Activated CD4-positive, alpha-beta T cell treated with anti-CD3 and anti-CD28 coated beads for 4 hours (primary cell): ENCODE measurements at places on chromosomes 1 and 21.
A peak's percentile ranks its signal among the peaks of the same experiment; 100 is the strongest.

- DNase-seq, result no peak
Measured at GRCh38 chr1:83090195-83090594, 908.7 kb downstream of the TTLL7 start.

DNA sequence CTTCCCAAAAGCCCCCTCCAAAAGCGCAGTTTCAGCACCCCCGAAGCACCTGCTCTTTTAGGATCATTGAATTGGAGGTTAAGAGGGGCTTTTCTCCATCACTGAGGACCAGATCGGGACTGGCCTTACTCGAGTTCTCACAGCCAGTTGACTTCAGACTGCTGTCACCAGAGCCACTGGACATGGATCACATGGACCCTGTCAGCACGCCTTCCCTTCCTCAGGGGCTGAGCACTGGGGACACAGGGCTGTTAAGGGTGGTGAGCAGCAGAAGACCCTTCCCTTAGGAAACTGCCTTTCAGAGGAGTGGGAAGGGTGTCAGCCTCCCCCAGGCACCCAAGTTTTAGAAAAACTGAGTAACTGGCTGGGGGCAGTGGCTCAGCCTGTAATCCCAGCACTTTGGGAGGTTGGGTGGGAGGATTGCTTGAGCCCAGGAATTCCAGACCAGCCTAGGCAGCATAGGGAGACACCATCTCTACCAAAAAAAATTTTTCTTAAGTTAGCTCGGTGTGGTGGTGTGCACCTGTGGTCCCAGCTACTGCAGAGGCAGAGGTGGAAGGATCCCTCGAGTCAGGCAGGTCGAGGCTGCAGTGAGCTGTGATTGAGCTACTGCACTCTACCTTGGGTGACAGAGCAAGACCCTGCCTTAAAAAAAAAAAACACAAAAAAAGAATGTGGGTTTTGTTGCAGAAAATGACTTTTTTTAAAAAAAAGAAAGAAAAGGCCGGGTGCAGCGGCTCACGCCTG is 584 bp upstream of the FGR start:
- no peak for DNase-seq

DNA sequence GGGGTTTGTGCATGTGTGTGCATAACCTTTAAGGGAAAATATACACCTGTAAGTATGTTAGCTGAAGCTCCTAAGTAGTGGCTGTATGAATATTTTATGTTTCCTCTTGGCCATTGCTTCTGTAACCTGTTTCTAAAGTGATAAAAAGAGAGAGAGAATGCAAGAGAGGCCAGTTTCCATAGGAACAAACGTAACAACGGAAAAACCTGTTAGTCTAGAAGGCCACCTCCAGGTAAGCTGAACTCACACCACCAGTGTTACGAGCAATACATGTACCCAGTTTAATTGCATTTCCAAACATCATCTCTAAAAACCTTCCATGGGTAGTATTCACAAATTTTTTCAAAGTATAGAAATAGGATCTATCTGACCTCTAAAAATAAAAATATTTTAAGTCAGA is 63.1 kb downstream of the PLPPR4 start:
- no peak for DNase-seq

DNA sequence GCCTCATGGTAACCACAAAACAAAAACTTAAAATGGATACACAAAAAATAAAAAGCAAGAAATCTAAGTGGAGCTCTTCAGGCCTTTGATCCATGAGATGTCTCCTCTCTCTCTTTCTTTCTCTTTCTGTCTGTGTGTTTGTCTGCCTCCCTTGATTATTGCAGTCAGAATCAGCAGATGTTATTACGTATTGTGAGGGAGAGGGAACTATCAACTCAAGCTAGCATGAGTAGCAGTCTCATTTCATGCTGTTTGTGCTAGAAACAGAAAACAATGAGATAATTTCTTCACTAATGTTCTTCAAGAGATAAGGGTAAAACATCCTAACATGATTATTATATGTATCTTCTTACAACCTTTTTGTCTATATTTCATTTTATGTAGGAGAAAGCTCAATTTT is 103.7 kb upstream of the PDC start:
- DNase-seq, result no peak

DNA sequence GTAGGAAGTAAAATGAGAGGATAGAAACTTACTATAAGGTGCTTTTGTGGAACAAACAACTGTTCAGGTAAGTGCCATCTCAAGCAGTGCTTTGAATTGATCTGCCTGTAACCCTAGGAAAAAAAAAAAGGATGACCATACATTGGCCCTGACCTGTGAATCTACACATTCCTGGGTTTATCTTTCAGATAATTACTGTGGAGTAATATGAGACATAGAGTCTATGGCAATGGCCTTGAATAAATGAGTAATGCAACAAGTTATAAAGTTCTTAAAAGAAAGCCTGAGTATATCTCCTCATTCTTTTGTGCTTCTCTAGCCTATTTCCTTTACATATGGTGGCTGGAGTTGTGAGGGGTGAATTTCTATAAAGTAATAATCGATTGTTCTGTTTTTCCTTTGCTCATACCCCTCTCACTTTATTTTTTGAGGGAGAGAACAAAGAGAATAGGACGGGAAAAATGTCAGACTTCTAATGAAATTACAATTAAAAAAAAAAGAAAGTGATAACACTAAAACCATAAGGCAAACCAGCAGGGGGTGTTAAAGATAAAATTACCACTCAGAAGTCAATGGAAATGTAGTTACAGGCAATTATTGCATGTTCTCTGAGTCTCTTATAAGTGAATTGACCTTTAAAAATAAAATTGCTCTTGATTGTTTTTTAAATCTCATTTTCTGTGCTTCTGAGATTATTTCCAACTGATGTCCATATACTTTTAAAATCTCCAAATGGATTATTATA is 12.4 kb upstream of the ATP1A1 start:
- DNase-seq, result no peak

GRCh38 chr1:30934613-30935012 is 26.1 kb upstream of the SDC3 start:
- DNase-seq, result no peak

DNA sequence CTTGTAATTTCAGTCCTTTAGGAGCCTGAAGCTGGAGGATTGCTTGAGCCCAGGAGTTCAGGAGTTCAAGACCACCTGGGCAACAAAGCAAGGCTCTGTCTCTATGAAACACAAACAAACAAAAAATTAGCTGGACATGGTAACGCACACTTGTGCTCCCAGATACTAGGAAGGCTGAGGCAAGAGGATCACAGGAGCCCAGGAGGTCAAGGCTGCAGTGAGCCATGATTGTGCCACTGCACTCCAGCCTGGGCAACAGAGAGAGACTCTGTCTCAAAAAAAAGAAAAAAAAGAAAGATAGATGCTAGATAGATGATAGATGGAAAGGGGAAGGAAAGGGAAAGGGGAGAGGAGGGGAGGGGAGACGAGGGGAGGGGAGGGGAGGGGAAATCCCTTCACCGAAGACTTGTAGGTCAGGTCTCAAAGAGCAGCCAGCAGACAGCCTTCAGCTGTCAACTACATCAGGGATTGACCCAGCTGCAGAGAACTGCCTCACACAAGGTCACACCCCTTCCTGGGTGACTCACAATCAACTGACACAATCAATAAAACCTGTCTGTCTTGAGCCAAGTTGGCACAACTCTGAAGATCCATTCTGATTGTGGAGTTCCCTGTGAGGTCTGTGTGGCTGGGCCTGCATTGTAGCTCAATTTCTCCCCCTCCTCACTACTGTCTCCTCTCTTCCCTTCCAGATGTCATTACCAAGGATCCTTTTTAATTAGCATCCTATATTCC is 200.6 kb downstream of the RGS7 start:
- DNase-seq, result no peak

DNA sequence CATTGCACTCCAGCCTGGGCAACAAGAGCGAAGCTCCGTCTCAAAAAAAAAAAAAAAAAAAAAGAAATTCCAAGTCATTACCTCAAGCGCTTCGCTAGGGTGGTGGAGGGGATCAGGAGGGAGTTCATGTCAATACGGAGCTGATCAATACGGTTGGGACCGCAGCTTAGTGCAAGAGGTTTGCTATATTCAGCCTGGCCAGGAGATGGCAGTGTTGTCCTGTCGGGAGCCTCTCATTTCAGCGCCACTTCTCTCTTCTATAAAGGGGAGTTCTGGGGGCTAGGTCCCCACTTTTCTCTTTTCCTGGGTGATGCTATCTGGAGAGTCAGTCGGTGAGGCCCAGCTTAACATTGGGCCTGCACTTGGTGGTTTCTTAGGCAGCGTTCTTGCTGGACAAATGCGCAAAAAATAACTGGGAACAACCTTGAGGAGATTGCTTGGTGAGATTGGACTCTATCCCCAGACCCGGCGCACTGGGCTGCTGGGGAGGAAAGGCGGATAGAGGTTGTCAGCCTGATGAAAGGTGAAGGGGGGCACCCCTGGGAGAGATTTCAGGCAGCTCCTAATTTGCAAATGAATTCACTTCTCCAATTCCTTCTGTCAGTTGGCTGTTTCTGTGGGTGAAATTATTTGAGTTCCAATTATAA is 40.4 kb downstream of the KIAA0040 start:
- DNase-seq, result peak; percentile 56

- DNase-seq, result no peak
Measured at GRCh38 chr1:113216664-113217063, 143.7 kb downstream of the LRIG2 start.

DNA sequence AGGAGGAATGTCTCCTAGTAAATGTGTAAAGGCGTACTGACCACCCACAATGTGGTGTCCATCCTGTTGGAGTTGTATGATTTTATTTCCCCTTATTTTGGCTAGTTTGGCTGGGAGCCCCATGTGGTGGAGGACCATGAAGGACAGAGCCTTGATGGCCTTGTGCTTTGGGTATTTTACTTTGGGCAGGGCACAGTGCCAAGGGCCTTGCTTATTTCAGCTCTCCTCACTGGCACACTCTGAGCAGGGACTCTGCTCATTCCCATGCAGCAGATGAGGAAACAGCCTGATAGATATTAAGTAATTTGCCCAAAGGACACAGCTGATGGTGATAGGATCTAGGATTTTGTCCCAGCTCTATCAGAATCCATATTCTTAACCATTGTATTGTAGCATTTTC is 50.2 kb downstream of the SMYD2 start:
- DNase-seq, result no peak

DNA sequence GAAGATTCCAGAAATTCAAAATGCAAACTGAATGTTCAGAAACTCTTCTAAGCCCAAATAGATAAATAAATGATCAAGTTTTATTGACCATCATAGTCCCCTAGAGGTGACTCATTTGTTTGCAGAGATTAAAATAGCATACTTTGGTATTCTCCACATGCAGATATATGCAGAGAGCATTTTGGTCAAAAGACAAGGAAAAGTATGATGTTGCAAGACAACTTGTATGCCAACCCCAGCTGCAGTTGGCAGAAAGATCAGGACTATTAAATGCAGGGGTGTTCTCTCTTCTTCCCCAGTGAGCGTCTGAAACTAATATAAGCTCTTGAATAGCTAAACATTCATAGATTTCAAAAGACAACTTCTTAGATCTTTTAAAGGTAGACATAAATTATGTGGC is 404.9 kb downstream of the LTN1 start:
- no peak for DNase-seq

DNA sequence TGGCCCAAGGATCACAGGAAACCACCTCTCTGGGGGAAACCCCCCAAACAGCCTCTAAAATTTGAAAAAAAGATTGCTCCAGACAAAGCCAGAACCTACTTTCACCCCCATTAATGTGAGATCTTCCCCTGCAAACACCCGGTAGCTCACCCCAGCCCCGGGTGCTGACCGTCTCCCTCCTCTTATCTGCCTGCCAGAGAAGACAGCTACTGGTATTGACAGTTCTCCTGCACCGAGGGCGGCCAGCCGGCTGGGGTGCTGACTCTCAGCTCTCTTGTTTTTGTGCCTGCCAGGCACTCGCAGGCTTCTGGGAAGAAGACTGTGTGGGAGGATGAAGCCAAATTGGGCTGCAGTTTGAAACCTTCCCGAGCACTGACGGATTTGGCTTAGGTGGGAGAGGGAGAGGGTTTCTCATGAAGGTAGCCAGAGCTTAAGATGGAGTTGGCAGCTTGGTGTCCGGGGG is 48.2 kb downstream of the RASSF5 start:
- DNase-seq, result no peak

DNA sequence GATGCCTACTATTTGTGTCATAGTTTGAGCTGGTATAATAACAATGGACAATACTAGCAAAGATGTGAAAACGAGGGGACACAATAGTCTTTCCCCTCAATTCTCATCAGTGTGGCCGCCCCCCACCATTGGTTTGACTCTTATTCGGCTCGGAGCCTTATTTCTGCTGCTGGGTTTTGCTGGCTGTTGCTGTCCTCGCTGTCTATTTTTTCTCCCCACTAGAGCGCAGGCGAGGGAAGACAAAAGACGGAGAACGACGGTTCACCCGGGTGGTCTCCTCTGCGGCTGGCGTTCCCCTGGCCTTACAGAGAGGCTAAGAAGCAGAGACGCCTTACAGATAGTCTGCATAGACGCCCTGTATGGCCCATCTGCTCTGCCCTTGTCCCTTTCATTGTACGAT is 19.4 kb downstream of the CLIC6 start:
- DNase-seq, result no peak

DNA sequence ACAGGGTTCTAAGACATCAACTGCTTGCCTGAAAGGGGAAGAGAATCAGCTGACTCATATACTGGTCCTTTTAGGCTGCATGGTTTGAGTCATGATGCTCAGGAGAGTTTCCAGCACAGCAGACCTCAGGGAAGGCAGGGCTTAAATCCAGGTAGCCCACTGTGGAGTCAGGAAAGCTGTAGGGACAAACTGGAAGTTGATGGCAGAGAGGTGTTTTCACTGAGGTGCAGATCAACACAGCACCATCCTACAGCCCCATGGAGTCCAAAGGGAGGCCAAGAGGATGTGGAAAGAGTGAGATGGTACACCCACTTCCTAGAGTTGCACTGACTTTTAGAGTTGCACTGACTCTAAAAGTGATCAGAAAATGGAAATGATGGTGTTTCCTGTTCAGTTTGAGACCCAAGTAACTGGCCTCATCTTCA is 252.4 kb upstream of the DUSP10 start:
- no peak for DNase-seq

DNA sequence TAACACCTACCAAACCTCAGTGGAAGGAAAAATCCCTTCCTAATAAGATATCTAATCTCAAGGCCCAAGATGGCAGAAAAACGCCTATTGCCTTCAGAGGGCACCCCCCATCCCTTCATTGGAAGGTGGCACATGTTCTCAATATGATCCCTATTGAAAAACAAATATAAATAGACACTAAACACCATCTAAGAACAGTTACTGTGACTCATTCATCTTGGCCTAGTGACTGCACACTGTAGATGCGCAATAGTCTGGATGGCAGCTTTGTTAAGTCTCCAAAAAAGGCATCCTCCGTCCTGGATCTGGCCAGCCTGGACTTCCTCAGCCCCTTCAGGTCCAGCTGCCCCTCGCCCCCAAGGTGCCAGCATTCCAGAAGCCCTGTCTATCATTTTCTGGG is 121.9 kb downstream of the CAPN8 start:
- no peak for DNase-seq

GRCh38 chr1:202133001-202133400 is 10.3 kb downstream of the GPR37L1 start:
- DNase-seq, result no peak

DNA sequence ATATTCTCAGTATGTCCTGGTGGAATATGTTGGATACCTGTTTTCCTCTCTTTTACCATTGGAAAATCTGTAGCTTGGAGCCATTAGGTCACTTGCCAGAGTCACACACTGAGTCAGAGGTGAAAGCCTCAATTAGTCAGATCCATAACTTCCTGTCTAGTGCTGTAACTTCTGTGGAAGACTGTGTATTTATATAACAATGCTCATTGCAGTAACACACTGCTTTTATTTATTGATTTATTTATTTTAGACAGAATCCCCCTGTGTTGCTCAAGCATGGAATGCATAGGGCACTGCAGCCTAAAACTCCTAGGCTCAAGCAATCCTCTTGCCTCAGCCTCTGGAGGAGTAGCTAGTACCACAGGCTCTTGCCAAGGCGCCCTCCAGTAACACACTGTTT is 1.3 kb upstream of the DOCK7 start:
- no peak for DNase-seq

GRCh38 chr1:226717256-226717909 is 21.7 kb downstream of the ITPKB start:
- DNase-seq, result no peak
